Activated CD8-positive, alpha-beta memory T cell treated with anti-CD3 and anti-CD28 coated beads for 36 hours (primary cell): ENCODE measurements at places on chromosomes 6 and 20. TPM values are rescaled to one million over a fixed set of nuclear protein-coding genes. Genes with fewer than 3 reads are reported as not detected.

Gene GTSF1L
- total RNA-seq: not detected

Gene SAMD5
- not detected for total RNA-seq

Gene TREM1
- not detected for total RNA-seq

Gene RAET1L
- total RNA-seq: not detected

Gene GPR63
- 1.7 TPM for total RNA-seq

Gene NHLRC1
- 0.23 TPM for total RNA-seq

Gene RPS18
- 3,727 TPM for total RNA-seq

Gene AIF1
- 62.0 TPM for total RNA-seq

Gene EDN1
- 0.13 TPM for total RNA-seq

Gene RNF8
- total RNA-seq: 34.7 TPM

Gene UBD
- 0.84 TPM for total RNA-seq

Gene CLDN20
- not detected for total RNA-seq

Gene RSPO3
- not detected for total RNA-seq

Gene MUC21
- total RNA-seq: not detected

Gene VGLL2
- total RNA-seq: not detected

Gene GPX5
- total RNA-seq: not detected

Gene RTEL1
- 51.2 TPM for total RNA-seq

Gene GABBR1
- total RNA-seq: 11.3 TPM

Gene KCNK5
- 29.8 TPM for total RNA-seq

Gene MICB
- total RNA-seq: 22.1 TPM

Gene TOP1
- 102 TPM for total RNA-seq

Gene PRL
- not detected for total RNA-seq

Gene JPH2
- total RNA-seq: not detected

Gene RIMS4
- total RNA-seq: 0.04 TPM

Gene BANF2
- total RNA-seq: not detected

Gene XKR7
- total RNA-seq: 0.02 TPM

Gene SPAG4
- 3.5 TPM for total RNA-seq

Gene TULP1
- total RNA-seq: not detected

Gene PNLDC1
- 0.57 TPM for total RNA-seq

Gene TRERF1
- 7.5 TPM for total RNA-seq

Gene HLA-DOB
- total RNA-seq: 1.2 TPM

Gene DCDC2
- total RNA-seq: 0.27 TPM

Gene EMILIN3
- total RNA-seq: not detected

Gene ARMH2
- not detected for total RNA-seq

Gene C2
- 0.82 TPM for total RNA-seq

Gene SLC22A23
- 0.17 TPM for total RNA-seq

Gene SLC22A2
- total RNA-seq: not detected

Gene SLC22A3
- not detected for total RNA-seq

Gene MYLK4
- 0.25 TPM for total RNA-seq

Gene SLC4A11
- total RNA-seq: 4.0 TPM

Gene SLC17A2
- not detected for total RNA-seq

Gene PTCHD4
- not detected for total RNA-seq

Gene PLN
- not detected for total RNA-seq

Gene HLA-DRA
- 12.4 TPM for total RNA-seq

Gene TCP11
- total RNA-seq: not detected

Gene BYSL
- total RNA-seq: 83.7 TPM

Gene RUNX2
- 22.2 TPM for total RNA-seq

Gene LST1
- total RNA-seq: 16.3 TPM

Gene PDE7B
- total RNA-seq: 0.40 TPM

Gene HLA-DOA
- total RNA-seq: 4.8 TPM

Gene TBXT
- not detected for total RNA-seq

Gene FOXQ1
- total RNA-seq: not detected

Gene DNAH8
- total RNA-seq: 0.04 TPM

Gene MUC22
- total RNA-seq: not detected

Gene SLC17A1
- not detected for total RNA-seq

Gene CDK19
- total RNA-seq: 10.1 TPM

Gene PTPRA
- 47.7 TPM for total RNA-seq

Gene PI3
- not detected for total RNA-seq

Gene MEI4
- not detected for total RNA-seq
